Neural crest cell (in vitro differentiated cells): ENCODE measurements at places on chromosomes 12 and 14. TPM values are rescaled to one million over a fixed set of nuclear protein-coding genes. Genes with fewer than 3 reads are reported as not detected.

- no peaks in the 10 kb centered on the region for H3K4me1 ChIP-seq
- no peak overlapping the region for H3K27ac ChIP-seq
- no peak overlapping the region for H3K4me3 ChIP-seq
Measured at GRCh38 chr14:21825149-21825743, 151.6 kb upstream of the OR4E1 start.

GRCh38 chr12:76018111-76018510 lies 13.5 kb downstream of the PHLDA1 start:
- no peaks in the 10 kb centered on the region for H3K36me3 ChIP-seq
- H3K4me3 ChIP-seq, result no peak overlapping the region
- no peak overlapping the region for H3K27ac ChIP-seq
- no peak for DNase-seq
- H3K27me3 ChIP-seq, result no peaks in the 10 kb centered on the region

DNA sequence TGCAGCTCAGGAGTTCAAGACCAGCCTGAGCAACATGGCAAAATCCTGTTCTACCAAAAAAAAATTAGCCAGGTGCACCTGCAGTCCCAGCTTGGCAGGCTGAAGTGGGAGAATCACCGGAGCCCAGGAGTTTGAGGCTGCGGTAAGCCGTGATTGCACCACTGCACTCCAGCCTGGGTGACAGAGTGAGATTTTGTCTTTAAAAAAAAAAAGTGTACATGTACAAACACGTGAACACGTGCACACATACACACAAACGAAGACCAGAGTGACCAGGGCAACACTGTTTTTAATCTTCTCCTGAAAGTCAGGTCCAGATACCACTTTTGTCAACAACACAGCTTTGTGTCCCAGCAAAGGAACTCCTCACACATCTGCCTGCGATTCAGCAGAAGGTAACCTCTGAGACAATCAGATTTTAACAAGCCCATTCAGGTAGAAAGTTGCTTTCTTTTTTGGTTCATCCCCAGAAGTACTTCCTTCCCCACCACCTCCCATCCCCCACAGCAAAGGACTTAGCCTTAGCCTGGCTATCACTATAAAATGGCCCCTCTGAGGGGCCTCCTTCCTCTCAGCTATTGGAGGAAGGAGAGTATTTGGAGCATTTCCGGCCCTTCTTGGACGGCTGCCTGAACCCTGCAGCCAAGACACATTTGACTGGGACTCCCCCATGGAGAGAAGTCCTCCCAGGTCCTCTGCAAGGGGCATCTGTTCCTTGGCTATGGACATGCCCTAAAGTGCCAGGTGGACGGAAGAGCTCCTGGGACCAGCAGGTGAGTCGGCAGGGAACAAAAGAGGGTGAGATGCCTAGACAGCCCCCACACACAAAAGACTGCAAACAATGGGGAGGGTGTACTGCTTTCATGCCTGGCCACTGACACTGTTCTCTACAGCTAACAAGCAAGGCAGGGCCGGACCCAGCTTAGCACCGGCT lies 9.8 kb downstream of the CTDSP2 start:
- H3K4me1 ChIP-seq, result peaks cover 71% of the 10 kb centered on the region
- H3K27me3 ChIP-seq, result no peaks in the 10 kb centered on the region
- peak overlapping the region; percentile 74 for H3K4me3 ChIP-seq

DNA sequence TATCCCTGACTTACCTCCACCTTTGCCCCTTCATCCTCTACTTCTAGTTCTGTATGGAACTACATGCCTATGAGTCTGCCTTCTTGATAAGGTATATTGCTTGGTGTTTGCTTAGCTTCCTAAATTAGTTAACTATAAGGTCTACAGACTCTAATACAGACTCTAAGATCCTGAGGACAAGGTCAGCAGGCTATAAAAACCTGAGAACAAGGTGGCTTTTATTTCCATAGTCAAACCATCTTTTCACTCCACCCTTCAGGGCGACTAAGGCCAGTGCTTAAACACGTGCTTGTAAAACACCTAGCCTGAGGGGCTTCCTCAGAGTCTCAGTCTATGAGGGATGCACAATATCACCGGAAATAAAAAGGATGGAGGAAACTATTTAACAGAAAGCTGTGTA lies 36.1 kb upstream of the COL2A1 start:
- H3K27me3 ChIP-seq, result no peaks in the 10 kb centered on the region
- peaks cover 3% of the 10 kb centered on the region for H3K36me3 ChIP-seq
- peaks cover 45% of the 10 kb centered on the region for H3K4me1 ChIP-seq
- no peak for DNase-seq
- H3K27ac ChIP-seq, result no peak overlapping the region
- H3K4me3 ChIP-seq, result no peak overlapping the region

WDR89 gene
- total RNA-seq, result 23.6 and 24.7 TPM in 2 replicates

DLK1 gene
- total RNA-seq, result 4.4 and 5.2 TPM in 2 replicates

- no peaks in the 10 kb centered on the region for H3K27me3 ChIP-seq
- peak overlapping the region; percentile 50 for H3K27ac ChIP-seq
- no peak overlapping the region for H3K4me3 ChIP-seq
- peaks cover 35% of the 10 kb centered on the region for H3K36me3 ChIP-seq
Measured at GRCh38 chr12:108850854-108851573, 6.4 kb downstream of the SSH1 start.

- DNase-seq, result no peak
- H3K27ac ChIP-seq, result no peak overlapping the region
Measured at GRCh38 chr12:94761559-94761958, 111.2 kb upstream of the TMCC3 start.

ACACB gene
- total RNA-seq, result 15.9 and 16.8 TPM in 2 replicates

DNA sequence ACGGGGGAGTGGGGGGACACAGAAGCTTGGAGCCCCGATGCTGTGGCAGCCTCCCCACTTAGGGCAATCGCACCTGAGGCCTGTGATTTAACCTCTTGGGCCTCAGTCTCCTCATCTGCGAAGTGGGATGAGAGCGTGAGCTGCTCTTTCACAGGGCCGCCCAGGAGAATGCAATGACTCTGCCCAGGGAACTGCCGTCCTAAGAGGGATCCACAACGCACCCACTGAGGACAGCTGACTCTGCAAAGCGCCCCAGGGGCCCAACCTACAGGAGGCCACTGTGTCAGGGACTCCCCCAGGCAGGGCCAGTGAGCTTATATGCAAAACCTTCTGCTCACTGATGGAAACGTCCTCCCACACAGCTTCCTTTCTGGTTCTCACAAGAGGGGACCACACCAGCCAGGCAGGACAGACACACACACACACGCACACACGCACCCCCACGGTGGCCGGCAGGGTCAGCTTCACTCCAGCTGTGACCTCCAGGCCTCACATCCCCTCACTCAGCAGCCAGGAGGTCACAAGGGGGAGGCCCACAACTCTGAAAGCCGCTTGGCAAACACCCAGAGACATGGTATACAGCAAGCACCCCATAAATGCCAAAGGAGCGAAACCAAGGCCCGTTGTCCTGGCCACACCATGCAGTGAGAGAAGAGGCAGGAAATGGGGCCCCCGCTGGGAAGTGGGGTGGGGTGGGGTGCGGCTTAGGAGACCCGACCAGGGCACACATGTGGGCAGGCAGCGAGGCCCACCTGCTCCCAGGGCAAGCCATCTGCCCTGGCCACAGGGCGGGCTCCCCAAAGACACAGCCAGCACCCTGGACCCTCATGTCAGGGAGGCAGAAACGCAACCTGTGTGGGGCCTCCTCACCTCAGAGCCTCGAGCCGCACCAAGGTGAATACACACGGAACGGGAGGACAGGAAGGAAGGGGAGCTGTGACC lies 73.3 kb downstream of the NCOR2 start:
- H3K27ac ChIP-seq, result peak overlapping the region; percentile 13
- no peaks in the 10 kb centered on the region for H3K36me3 ChIP-seq
- H3K27me3 ChIP-seq, result no peaks in the 10 kb centered on the region
- no peak for DNase-seq
